T-cell (primary cell): ENCODE measurements at places on chromosomes 2 and 18. TPM values are rescaled to one million over a fixed set of nuclear protein-coding genes. Genes with fewer than 3 reads are reported as not detected.

Gene SIX3
- not detected for total RNA-seq

GRCh38 chr18:77815666-77816338 lies 566.2 kb downstream of the GALR1 start:
- no peak for DNase-seq

- DNase-seq, result no peak
Measured at GRCh38 chr2:170929686-170930050, 615 bp downstream of the GORASP2 start.

DNA sequence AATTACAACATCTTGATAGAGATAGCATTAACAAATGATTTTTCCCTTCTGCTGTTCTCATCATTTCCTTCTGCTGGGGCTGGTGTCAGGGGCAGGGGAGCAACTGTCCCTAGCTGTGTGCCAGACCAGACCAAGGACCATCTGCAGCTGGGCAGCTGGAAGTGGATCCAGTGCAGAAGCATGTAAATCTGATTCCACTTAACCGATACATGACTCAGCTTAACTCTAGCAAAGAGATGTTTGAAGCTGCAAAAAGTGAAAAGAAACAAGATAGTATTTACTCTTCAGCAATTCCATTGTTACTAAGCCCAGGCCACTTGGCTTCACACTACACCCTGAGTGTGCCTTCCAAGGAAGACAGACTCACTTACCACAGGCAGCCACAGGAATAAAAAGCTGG lies 151.1 kb downstream of the GALNT1 start:
- no peak for DNase-seq

GRCh38 chr2:219118504-219118903 lies 42.1 kb downstream of the NHEJ1 start:
- DNase-seq, result no peak

GRCh38 chr2:19893520-19894133 lies 8.2 kb downstream of the TTC32 start:
- DNase-seq, result no peak

DNA sequence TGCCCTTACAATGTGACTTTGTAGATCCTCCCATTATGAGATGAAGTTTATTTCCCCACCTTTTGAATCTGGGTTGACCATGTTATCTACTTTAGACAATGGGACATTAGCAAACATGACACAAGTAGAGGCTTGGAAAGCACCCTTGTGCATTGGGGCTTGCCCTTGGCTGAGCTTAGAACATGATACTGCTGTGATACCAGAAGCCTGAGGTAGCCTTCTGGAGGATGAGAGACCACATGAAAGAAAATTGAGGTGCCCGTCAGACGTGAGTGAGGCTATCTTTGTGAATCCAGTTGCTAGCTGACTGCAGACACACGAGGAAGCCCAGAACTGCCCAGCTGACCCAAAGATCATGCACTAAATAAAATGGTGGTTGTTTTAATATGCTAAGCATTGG lies 341.2 kb downstream of the CYP26B1 start:
- no peak for DNase-seq

GRCh38 chr2:176284461-176285049 lies 15.3 kb downstream of the MTX2 start:
- no peak for DNase-seq

- no peak for DNase-seq
Measured at GRCh38 chr2:100213595-100213994, 71.2 kb upstream of the AFF3 start.

DNA sequence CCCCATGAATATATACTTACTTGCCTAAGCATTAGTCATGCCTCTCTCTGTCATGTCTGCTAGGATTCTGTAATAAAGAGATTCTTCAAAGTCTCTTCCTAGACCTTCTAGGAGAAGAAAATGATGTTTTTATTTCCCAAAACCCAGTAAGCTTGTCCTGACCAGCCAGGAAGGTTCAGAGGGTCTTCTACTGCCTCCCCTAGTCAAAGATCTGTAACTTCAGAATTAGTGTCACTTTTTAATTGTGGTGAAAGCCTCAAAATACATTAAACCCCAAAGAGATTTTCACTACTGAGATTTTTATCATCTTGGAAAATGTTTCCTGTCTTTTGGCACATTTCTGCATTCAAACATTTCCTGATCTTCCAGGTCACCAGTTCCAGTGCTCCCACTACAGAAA lies 232.9 kb upstream of the STK17B start:
- DNase-seq, result no peak
